ENCODE measurements at places on chromosomes 2 and 18.

- no peak for DNase-seq
Measured at GRCh38 chr2:199810422-199811171, 40.4 kb downstream of the FTCDNL1 start.

DNA sequence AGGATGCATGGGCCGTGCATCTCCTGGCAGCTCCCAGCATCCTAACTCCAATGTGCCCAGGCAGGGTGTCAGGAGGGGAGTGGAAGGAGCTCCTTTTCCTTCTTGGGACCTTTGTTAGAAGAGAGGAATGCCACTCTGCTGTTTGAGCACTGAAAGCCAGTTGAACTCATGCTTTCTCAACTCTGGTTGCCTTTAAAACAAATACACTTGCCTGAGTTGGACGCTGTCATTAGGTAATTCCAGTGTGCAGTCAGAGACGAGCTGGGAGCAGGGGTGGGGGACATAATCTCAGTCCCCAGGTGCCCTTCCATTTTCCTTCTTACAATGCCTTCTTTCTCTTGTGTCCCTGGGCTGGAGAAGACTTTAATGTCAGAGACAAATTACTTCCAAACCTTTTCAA is 44.4 kb upstream of the IL1R2 start:
- no peak for DNase-seq

GRCh38 chr2:45922577-45922988 is 271.1 kb downstream of the PRKCE start:
- DNase-seq: no peak

DNA sequence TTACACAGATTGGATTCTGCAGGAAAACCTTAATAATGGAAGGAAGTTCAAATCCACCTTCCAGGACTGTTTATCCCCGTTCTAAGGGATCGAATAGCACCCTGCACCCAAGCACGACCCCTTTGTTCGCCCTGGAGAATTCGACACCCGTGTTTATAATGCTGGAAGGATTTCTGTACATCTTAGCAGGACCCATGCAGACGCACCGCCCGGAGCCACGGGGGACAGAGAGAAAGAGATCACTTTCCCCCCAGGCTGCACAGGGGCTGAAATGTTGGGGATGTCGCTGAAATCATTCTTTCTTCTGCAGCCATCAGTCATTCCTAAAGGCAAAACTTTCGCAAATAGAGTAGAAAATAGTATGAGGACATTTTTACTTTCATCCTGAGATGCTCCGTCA is 238.7 kb upstream of the SALL3 start:
- no peak for DNase-seq

DNA sequence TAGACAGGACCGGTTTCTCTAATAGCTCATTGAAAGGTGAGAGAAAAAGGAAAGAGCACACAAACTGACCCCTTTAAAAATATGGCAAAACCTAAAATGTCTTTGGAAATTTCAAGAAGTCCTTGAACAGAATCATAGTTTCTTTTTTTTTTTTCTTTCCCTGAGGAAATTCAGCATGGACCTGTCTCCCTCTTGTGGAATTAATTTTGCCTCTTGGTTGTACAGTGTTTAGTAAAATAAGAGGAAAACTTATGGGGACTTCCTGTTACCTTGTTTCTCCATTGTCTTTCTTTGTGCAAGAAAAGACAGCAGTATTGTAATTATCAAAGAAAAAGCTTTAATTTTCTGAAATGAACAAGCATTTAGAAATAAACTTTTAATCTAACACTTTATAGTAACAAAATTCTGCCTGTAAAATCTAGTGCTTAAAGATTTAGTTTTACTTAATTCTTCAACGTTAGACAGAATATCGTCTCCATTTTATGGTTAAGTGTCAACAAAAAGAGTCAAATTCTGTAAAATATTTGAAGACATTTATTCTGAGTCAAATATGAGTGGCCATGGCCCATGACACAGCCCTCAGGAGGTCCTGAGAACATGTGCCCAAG is 176.3 kb upstream of the NABP1 start:
- no peak for DNase-seq

DNA sequence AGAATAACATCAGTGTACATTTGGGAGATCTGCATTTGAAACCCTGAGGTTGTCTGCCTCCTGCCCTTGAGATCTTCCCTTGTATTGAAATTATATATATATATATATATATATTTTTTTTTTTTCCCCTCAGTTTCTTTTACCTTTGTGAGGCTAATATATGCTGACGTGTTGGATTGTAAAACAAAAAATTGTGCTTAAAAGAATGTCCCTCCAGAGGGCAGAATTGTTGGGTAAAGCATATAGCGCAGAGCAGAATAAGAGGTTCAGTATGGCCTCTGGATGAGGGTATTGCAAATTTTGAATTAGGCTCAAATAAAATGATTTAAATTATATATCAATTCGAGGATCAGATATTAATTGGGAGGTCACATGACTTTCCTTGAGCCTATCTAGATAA is 12.4 kb downstream of the NABP1 start:
- no peak for DNase-seq

DNA sequence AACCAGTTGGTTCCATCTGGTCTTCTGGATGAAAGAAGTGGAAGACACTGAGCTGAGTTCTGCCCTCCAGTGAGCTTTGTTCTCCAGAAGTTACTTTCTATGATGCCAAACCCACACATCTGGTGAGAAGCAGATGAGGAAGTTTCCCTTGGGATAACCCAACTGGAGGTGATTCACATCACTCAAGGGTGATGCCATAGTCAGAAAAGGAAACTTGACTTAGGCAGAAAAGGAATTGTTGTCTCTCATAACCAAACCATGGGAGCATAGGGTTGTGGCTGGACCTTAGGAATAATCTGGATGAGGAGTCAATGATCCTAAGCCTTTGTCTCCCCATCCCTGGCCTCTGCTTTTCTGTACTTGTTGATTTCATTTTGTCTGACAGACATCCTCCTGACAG is 43.7 kb downstream of the CDC42EP3 start:
- DNase-seq: no peak

DNA sequence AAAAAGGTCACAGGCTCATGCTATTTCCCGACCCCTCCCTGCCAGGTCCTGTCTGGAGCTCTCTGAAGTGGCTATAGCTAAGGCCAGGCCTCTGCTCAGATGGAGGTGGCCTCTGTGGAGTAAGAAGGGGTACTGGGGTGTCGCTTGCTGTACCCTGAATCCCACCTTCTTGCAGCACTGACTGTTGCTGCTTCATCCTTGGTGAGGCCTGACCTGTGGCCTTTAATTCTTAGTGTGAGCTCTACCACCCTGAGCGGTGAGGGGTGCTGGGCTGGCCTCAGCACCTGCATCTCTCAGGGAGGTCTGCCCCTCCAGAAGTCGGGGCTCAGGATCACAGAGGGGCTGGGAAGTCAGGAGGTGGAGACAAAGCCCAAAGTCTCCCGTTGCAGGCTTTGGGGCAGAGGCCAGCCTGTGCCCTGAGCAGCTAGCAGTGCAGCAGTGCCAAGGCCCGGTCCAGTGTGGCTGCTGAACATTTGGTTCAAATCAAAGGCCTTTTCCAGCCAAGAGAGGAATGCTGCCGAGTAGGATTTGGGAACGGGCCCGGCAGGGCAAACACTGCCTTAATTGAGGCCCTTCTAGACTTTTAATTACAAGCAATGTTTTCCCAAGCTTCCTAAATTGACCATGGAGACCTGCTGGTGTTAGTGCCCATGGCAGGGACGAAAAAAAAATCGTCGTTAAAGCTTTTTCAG is 133.5 kb upstream of the HAAO start:
- DNase-seq: no peak

All from CD4-positive, alpha-beta T cell (primary cell).